ENCODE measurements at places on chromosomes 2 and 18. TPM values are rescaled to one million over a fixed set of nuclear protein-coding genes. Genes with fewer than 3 reads are reported as not detected.

DNA sequence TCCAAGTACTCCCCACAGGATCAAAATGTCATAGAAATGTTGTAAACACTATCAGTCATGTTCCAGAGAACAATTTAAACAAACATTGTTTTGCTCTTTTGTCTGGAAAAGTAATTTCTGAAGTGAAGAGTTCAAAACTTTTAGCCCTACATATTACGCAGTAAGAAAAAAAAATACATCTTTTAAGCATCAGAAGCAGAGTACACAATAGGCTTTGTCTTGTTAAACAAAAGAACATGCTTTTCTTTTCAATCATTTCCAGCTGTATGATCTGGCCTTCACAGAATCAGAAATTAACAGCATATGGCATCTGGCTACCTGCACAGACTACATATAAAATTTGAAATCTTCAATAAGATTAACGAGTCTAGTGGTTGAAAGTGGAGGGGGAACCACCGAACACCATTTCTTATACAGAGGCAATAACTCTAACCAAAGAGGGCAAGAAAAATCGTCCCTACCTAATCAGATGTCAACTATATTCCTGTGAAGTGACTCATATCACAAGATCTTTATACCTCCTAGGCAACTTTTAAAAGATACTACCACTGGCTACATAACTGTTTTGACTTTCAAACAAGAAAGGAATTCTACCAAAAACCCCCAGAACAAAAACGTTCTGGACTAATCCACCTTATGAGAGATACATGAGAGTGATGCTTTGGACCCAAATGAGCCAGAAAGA is 149.3 kb downstream of the EXOC6B start:
- no peak for DNase-seq

GRCh38 chr2:26792720-26793119 is 6.9 kb downstream of the CENPA start:
- no peak for DNase-seq

GRCh38 chr2:216090369-216090786 is 8.7 kb downstream of the TMEM169 start:
- DNase-seq, result no peak

NOP58 gene
- total RNA-seq, result 72.6 TPM

Measured in tibial nerve (tissue), 4 donors.